ENCODE measurements at places on chromosomes 4 and X. TPM values are rescaled to one million over a fixed set of nuclear protein-coding genes. Genes with fewer than 3 reads are reported as not detected.

The PCDH10 gene
- total RNA-seq = not detected

The SOX3 gene
- not detected for total RNA-seq

The CCDC149 gene
- total RNA-seq = 7.7 TPM

The ZNF732 gene
- 2.7 TPM for total RNA-seq
